ENCODE measurements at places on chromosomes 2 and 18.

DNA sequence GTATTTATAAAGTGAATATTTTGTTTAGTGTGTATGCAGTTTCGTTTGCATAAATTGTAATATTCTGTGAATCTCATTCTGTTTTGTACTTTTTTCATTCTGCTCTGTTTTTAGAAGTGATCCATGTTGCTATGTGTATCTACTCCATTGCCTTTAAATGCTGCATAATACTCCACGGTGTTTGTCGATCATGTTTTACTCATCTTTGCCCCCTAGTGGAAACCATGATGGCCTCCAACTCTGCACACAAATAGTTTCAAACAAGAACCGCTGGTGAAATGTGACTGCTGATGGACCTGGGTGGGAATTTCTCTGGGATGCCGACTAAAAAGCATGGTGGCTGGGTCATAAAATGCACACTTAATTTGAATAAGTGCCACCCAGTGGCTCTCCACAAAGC is 32.0 kb upstream of the SKOR2 start:
- no peak for DNase-seq

DNA sequence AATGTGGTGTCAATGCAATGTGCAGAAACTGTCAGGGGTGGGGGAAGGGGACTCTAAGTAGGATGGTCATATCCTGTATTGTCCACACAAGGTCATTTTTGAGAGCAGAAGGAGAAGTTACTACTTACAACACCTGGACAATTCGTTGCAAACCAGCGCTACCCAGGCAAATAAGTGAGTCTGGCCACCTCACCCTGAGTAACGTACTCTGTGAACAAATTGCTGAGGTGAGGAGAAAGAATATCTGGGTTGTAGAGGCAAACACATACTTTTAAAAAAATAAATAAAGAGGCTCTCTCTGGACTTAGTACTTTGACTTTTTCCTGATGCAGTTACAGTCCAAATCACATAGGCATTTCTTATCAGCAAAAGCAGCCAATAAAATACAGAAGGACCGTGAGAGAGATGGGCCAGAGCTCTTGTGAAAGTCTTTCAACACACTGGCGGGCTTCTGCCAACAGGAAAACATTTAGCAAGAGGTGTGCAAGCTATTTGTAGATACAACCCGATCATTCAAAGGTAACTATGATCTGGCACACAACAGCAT is 268.2 kb upstream of the ID2 start:
- no peak for DNase-seq

GRCh38 chr2:217958206-217958883 is 44.5 kb downstream of the TNS1 start:
- DNase-seq: no peak

DNA sequence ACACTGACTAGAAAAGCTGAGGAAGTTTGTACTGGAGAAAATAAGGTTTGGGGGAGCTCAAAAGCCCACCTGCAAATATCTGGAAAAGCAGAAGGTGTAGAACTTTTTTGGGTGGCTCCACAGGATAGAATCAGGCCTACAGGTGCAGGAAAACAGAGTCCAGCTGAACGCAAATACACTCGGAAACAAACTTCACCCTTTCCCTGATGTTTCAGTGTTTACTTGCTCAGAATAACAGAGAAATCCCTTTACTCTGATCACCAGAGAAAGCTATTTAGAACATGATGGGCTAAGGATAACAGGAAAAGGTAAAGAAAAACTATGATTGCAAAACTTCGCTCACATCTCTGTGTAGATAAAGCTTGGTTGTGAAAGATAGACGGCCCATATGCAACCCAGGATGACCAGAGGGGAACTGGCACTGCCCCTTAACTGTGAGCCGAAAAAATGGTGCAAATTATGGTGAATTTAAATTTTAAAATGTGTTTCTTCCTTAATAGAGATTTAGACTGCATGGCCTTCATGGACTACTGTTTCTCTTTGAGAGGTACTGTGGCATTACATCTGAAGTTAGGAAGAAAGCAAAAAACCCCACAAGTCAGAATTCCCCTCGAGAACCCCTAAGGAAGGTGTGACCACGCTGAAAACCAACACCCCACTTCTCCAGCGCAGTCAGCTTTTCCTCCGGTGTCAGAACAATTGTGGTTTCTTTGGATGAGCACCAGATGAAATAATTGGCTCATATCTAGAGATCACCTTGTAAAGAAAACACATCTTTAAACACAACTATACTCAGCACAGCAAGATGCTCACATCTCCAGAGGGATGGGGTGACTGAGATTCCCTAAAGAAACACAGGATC is 84.5 kb upstream of the TMEM247 start:
- no peak for DNase-seq

DNA sequence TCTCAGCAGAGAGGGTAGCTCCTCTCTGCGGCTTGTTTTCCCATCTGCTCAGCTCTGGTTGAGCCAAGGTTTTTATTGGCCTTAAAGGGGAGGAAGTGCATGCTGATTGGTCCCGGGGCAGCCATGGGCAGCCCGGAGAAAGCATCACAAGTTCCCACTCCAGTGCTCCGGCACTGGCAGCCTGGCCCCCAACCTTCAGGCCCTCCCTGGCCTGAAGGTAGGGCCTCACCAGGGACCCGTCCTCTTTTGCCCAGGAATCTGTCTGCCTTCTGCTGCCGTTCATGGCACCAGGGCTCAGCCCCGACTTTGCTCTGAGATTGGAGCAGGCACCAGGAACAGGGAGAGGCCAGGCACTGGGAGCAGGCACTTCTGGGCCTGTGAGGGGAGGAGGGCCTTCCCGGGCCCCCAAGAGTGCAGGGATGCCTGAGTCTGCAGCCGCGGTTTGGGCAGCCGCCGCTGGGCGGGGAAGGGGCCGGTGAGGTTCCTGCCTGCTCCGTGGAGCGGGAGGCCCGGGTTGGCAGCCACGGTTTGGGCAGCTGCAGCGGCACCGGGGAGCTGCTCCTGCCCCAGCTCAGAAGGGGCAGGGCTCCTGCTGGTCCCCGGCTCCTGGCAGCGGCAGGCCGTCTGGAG is 17.5 kb upstream of the ILKAP start:
- no peak for DNase-seq

DNA sequence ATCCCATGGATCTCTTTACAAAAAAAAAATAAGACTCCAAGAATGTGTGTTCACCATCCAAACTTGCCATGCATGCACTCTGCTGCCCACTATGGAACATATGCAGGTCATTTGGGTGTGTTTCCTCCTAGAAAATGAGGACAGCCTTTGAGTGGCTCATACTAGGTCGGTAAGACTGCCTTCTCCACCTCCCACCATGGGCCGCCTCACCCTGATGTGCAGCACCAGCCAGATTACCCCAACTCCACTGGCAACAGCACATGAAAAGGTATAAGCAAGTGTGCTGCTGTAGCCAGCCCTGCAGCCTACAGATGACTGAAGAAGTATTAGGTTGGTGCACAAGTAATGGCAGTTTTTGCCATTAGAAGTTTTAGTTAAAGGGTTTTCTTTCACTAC is 214.2 kb downstream of the ATAD2B start:
- DNase-seq: no peak

GRCh38 chr2:234033174-234033573 is 17.3 kb upstream of the SPP2 start:
- DNase-seq: no peak

GRCh38 chr18:58611395-58612131 is 17.3 kb downstream of the ALPK2 start:
- DNase-seq: no peak

GRCh38 chr18:75524181-75524580 is 96.7 kb upstream of the SMIM21 start:
- no peak for DNase-seq

- DNase-seq: no peak
Measured at GRCh38 chr2:28356095-28356911, 36.4 kb upstream of the FOSL2 start.

DNA sequence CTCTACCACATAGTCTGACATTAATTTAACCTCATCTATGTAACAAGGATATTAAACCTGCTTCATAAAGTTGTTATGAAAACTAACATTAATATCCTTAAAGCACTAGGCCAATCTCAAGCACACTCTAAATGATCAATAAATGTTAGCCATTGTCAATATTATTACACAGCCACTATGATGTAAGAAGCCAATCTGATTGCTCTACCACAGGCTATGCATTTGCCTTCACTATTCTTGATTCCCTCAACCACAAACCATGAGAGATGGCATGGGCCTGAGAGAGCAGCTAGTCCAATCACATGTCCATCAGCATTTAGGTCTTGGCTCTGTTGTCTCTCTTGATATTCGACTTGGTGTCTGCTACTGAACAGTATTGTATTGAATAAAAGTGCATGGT is 4.2 kb downstream of the SLC25A12 start:
- no peak for DNase-seq

- peak; percentile 11 for DNase-seq
Measured at GRCh38 chr2:216777637-216778273, 82.1 kb downstream of the TNP1 start.

- DNase-seq: no peak
Measured at GRCh38 chr2:109164311-109164710, 35.3 kb downstream of the SH3RF3 start.

DNA sequence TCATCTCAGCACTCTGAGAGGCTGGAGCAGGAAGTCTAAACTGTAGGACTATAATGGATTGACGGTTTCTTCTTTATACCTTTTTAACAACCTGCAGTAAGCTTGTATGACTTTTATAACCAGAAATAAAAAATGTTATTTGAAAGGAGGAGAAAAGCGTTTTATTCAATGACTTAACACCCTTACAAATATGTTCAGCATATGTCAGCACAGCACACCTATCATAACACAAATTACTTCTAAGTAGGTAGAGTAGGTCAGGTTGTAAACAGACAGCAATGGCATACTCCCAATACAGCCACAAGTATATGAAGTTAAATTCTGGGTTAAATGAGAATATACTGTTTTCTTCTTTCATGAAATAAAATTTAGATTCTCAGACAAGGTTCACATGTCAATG is 16.1 kb downstream of the RAB1A start:
- DNase-seq: no peak

DNA sequence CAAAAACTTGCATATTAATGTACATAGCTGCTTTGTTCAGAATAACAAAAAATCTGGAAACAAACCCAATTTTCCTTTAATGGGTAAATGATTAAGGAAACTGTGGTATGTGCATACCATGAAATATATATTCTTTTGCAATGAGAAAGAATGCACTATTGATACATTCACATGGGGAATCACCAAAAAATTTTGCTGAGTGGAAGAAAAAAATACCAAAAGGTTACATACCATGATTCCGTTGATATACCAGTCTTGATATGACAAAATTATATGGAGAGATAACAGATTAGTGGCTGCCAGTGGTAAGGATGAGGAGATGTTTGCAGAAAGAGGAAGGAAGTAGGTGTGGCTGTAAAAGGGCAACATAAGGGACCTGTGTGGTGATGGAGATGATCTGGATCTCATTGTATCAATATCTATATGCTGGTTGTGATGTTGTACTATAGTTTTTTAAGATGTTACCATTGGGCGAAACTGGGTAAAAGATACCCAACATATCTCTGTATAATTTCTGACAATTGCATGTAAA is 54.6 kb upstream of the BCL2L11 start:
- DNase-seq: no peak

DNA sequence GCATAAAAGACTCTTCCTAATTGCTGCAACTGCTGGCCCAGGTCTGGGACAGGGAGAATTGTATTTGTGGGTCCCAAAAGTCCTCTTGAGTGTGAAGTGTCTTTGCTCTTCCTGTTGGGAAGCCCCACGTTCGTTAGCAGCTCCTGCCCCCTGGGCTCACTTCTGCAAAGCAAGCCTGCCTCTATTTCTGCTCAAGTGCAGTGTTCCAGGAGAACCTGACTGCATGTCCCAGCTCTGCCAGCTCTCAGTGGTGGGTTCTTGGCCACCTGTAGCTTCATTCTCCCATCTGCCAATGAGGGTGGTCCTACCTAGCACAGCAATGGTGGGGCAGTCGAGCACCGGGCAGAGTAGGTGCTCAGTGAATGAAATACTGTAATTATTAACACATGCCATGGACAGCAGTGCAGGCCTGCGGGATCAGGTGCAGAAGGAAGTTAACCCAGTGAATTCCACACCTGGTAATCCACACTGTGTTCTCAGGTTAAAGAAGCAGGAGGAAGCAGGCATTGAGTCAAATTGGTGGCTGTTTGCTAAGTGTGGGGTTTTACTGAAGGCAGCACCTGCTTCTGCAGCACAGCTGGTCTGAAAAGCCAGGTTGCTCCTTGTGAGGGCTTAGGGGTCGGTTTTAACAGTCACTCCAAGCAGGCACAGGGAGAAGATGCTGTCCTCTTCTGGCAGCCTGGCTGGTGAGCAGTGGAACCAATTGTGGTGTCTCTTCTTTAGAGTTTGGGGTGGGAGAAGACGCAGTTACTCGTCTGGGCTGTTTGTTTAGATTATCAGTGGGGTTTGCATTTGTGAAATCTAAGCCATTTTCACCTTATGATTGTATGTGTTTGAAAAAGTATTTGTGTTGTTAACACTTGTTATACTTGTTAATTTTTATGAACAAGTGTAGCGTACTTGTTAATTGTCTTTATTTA is 54.3 kb downstream of the DGKD start:
- DNase-seq: no peak

- no peak for DNase-seq
Measured at GRCh38 chr2:96399342-96400048, 63.9 kb downstream of the NCAPH start.

DNA sequence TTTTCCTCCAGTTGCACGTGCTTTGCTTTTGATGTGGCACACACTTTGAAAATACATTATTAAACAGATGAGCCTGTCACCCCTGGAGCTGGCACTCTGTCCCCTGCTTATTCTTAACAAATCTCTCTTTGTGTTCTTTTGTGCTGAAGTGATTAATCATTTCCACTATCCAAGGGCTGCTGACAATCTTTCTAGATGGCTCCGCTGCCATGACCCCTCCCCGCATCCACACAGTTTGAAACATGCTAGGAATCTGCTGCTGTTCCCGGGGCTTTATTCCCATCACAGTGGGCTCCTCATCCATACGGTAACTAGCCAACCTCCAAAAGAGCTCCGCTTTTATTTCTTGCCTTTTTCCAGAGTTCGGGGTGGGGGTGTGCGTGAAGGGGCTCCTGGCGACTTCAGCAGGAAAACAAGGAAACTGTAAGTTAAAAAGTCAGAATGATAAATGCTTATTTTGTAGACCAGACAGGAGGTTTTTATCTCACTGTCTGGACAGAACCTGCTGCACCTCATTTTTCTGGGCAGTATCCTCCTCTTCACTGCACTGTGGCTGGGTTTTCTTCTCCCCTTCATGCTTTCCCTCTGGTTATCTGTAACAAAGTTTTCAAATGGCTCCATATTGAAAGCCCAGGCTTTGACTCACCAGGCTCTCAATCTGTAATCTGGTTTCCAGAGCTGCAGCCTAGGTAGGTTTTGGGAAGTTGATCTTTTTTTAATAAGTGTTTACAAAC is 319.7 kb downstream of the AFF3 start:
- DNase-seq: no peak

DNA sequence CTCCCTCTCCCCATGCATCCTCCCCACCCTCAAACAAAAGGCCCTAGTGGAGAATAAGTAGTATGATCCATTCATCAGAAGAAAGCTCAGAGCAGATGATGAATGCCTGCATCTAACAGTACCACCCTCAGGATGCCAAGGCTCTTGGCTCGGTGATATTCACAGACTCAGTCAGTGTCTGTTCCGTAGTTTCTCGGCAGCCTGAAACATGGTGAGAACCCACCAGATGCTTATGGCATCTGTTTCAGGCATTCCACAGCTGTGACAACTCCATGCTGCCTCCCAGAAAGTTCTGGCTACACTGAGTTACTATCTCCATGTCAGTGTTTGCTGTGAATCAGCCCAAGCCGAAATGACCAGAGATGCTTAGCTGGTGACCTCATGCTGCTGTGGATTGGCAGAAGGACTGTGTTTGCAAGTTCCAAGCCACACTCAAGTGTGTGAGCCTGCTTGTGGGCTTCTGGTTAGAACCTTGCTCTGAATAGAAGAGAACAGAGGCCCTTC is 83.9 kb downstream of the WDSUB1 start:
- no peak for DNase-seq

GRCh38 chr2:239257511-239257937 is 143.3 kb downstream of the HDAC4 start:
- no peak for DNase-seq

Measured in KG1 (cell line).